ENCODE measurements at places on chromosomes 2 and 18.

GRCh38 chr2:47654790-47655562 lies 128.0 kb upstream of the MSH6 start:
- no peak for DNase-seq

DNA sequence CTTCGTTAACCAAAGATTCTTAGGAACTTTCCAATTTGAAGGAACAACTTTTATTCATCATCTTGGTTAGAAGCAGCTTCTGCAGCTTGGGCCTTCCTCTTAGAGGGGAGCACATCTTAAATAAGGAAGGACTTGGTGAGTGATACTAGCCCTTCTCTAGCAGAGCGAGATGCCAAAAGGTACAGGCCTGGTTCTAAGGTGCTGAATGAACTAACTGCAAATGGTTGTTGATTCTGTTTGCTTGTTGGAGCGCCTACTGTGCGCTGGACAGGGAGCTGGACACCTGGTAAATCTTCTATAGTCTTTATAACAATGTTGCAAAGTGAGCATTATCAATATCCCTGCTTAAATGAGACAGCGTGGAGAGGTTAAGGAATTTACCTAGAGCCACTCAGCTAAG lies 127.1 kb downstream of the MYCN start:
- no peak for DNase-seq

- peak; percentile 41 for DNase-seq
Measured at GRCh38 chr2:223626716-223627115, 24.6 kb upstream of the SCG2 start.

- no peak for DNase-seq
Measured at GRCh38 chr2:206974551-206974950, 35.2 kb downstream of the CPO start.

DNA sequence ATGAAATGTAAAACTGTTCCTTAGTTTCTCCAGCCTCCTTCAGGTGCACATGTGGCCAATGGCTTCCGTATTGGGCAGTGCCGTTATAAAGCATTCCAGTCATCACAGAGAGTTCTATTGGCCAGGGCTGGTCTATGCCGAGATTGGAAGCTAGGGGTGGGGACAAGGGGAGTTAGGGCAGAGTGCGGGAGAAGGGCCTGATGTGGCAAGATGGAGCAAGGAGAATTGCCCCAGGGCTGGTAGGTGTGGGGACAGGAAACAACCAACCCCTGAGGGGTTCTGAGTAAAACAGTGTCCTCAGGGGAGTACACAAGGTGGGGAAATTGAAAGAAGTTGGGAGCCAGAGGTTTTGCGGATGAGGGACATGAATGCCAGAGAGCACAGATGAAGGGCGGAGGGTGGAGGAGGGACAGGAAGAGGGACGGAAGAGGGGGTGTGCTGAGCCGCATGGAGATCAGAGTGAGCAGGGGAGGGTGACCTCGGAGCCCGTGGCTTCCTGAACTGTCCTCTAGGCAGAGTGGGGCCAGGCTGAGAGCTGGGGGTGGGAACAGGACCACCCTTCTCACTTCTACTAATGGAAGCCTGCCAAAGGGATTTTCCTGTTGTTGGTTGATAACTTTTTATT lies 9.1 kb upstream of the ATP6V1C2 start:
- no peak for DNase-seq

GRCh38 chr2:2834105-2834504 lies 503.0 kb upstream of the MYT1L start:
- no peak for DNase-seq

GRCh38 chr2:53422979-53423378 lies 344.6 kb upstream of the CHAC2 start:
- peak; percentile 21 for DNase-seq

DNA sequence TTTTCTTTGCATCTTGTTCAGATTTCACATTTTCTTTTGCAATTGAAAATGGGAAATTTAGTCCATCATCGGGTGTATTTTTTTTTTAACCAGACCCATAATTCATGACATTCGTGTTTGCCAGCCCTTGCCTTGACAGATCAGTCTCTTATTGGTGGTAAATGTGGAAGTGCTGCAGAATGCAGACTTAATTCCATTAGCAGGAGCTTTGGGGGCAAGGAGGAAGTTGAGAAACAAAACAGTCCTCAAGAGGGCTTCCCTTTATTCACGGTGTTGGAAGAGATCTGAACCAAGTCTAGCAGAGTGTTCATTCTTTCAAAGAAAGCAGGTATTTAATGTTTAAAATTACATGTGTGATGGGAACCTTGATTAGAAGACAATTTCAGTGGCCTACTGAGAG lies 16.6 kb upstream of the RPE start:
- no peak for DNase-seq

DNA sequence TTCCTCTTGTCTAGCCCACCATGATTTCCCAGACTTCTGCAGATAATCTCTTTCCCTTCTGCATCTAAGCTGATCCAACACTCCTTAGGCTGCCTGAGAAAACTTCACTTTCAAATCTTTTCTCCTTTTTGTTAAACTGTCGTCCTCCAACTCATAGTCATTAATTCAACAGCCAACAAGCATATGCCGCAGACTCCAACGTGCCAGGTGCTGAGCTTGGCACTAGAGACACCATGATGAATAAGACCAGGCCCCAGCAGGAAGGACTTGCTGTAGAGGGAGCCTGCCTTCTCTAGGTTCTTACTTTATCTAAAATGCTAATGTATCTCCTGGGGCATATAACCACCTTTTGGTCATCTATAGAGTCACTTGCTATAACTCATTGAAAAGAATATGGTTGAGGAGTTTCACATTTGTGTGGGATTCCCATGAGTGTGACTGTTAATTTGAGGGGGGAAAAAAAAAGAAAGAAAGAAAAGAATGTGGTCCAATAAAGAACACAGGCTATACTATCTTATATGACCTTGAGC lies 51.0 kb downstream of the ANKRD44 start:
- DNase-seq = no peak
